ENCODE measurements at places on chromosomes 6 and 20.

DNA sequence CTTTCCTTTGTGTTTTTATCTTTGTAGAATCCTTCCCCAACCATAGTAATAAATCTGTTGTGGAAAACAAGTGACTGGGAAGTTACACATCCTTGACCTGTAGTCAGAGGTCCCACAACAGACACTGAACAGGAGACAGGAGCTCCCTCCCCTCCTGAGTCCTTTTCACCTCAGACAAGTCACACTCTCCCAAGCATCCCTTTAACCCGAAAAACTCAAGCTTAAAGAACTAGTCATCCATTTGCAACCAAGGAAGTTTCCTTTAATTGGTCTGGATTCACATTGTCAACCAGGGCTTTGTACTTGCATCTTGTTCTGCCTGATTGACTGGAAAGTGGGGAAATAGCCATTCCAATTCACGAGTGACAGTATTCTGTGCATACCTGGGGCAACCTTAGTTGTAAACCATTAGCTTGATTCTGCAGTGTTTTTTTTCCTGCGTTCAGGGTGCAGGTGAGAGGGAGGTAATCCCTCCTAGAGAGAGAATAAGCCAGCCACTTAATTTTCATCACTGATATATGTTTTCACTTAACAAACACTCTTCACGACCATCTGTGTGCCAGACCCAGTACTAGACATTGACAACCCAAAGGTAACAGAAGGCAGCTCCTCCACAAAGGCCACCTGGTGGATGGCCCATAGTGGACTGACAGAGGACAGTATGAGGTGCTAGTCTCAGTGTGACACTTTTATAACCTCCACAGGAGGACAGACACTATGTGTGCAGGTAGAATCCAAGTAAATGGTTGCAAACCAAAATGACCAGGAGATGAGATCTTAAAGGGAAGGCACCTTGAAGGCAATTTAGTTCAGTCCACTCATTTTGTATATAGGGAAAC, 112.4 kb downstream of the SLX4IP start:
- no peak for DNase-seq

GRCh38 chr20:46303176-46303956, 4.9 kb downstream of the CDH22 start:
- no peak for DNase-seq

GRCh38 chr6:89775150-89775549, 44.4 kb downstream of the MDN1 start:
- no peak for DNase-seq

GRCh38 chr6:134495890-134496248, 178.0 kb upstream of the SGK1 start:
- no peak for DNase-seq

GRCh38 chr20:3195590-3196237, 8.8 kb downstream of the DDRGK1 start:
- no peak for DNase-seq

DNA sequence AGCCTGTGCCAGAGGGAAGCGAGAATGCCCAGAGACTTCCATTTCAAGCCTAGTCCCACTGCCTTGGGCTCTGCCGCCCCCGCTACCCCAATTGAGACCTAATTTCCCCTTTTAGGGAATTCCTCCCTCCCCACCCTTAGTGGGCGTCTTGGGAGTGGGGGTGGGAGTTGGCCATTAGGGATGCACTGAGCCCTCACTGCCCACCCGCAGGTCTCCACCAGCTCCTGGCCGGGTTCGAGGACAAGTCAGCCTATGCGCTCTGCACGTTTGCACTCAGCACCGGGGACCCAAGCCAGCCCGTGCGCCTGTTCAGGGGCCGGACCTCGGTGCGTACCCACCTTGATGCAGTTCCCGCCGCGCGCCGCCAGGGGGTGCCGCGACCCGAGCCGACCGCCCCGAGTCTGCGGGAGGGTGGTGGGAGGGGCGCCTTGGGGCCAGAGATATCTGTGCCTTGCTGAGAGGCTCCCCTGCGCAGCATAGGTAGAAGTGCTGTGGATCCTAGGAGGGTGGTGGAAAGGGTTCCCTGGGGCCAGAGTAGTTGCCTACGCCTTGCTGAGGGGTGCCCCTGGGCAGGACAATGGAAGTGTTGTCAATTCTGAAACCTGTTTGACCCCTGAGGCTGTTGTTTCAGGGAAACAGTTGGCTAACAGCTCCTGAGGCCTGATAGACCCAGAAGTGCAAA, 9.2 kb downstream of the ITPA start:
- DNase-seq: no peak

GRCh38 chr20:2446845-2447244, 23.7 kb downstream of the SNRPB start:
- DNase-seq: no peak

GRCh38 chr6:2103765-2104523, 141.5 kb downstream of the GMDS start:
- DNase-seq: no peak

- no peak for DNase-seq
Measured at GRCh38 chr6:132888701-132889100, 74.3 kb downstream of the RPS12 start.

- no peak for DNase-seq
Measured at GRCh38 chr6:47743744-47744143, 38.1 kb upstream of the OPN5 start.

All from right hindlimb (tissue), 1 donor.